HCEC 1CT (cell line): ENCODE measurements at places on chromosomes 6 and 20.
A peak's percentile ranks its signal among the peaks of the same experiment; 100 is the strongest.

DNA sequence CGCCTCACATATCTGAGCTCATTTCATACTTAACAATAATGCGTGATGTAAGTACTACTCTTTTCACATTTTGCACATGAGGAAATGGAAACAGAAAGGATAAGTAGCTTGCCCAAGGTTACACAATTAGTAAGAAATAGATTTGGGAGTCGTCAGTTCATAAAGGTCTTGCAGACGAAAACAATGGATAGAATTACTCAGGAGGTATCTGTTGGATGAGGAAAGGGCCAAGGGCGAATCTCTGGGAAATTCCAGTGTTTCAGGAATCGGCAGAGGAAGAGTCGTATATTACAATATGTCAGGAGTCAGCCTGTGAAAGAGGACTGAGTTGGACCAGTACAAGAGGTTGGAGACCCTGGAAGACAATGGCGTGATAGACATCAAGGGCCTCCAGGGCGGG lies 12.8 kb upstream of the EDN1 start:
- no peak for DNase-seq

DNA sequence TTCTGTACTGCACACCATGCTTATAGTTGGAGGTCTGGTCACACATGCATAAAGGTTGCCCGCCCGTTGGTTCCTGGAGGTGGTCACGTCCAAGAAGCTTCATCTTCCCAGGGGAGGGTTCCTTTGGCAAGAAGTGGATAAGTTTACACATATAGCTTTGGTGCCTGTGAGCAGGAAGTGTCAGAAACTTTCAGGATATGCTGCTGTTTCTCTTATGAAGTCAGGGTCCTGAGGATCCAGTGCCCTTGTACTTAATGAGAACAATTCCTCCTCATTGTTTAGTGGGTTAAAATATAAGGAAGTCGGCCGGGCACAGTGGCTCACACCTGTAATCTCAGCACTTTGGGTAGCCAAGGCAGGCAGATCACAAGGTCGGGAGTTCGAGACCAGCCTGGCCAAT lies 115.5 kb upstream of the DUSP22 start:
- DNase-seq, result no peak

GRCh38 chr6:75794954-75795739 lies 46.1 kb downstream of the MYO6 start:
- no peak for DNase-seq

- DNase-seq, result peak; percentile 97
Observed at GRCh38 chr6:4059115-4059777, 19.7 kb downstream of the FAM217A start.

DNA sequence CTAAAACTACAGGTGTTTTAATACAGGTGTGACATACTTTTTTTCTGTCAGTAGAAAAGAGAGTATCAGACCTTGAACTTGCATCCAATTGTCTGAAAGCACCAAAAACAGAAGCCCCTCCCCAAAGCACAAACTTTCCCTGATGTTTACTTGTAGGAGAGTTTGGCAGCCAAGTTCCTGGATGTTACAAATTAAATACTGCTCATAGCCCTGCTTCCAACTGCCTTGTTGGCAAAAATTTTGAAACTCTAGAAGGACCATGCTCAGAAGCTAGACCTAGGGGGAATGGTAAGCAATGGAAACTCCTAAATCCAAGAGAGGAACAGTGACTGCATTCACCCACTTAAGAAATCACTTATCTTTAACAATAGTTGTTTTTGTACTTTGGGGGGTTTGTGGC lies 17.0 kb upstream of the ARG1 start:
- no peak for DNase-seq

DNA sequence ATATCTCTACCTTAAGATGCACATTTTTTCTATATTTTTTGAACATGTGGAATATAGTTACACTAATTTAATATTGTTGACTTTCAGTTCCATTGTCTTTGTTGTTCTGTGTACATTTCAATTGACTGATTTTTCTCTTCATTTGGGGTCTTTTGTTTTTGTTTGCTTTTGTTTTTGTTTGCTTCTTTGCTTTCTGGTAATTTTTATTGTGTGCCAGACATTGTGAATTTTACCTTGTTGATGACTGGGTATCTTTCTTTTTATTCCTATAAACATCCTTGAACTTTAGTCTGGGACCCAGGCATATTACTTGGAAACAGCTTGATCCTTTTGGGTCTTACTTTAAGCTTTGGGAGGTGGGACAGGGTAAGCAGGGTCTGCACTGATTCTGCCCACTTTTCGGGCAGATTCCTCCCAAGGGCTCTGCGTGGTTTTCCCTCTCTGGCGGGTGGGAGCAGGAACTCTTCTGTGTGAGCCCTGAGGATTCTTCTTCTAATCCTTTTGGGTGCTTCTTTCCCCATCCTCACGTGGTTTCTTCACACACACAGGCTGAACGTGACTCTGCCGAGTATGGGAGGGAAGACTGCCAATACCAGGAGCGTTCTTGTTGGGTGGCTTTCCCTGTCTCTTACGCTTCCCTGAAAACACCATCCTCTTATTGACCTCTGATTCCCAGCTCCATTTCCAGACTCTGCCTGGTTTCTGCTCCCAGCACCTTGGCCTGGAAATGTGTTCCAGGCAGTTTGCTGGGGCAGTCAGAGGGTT lies 200.5 kb downstream of the ARID1B start:
- peak; percentile 61 for DNase-seq

DNA sequence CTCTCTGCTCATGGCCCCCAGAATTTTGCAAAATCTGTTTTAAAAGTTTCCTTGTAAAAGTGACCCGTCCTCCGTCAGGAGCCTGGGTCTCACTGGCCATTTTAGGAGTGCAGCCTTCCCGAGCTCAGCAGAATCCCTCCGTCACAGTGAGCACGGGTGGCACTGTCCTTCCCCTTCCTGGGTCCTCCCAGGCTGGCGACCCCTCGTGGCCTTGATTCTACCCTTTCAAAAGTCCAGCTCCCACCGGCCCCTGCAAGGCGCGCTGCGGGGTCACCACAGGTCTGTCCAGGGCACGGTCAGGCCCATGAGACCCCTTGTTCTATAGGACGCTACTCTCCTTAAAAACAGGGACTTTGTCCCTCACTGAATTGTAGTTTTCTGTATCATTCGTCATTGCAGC lies 112.7 kb downstream of the PSMB1 start:
- no peak for DNase-seq

DNA sequence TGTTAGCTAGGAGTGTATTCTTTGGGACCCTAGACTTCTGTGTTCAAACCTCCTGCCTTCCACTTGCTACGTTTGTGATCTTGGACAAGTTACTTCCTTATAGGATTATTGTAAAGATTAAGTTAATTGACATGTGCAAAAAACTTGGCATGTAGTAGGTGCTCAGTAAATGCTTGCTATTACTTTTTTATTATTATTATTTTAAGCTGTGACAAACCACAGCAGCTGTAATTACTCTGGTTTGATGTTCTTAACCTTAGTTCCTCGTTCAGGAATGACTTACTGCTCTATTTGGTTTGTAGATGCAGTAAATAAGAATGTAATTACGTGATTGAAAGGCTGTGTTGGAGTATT lies 3.2 kb downstream of the ARFGEF2 start:
- DNase-seq, result no peak

GRCh38 chr6:41940759-41941279 lies 789 bp downstream of the CCND3 start:
- DNase-seq, result peak; percentile 47

- no peak for DNase-seq
Observed at GRCh38 chr20:9126527-9126926, 57.6 kb downstream of the PLCB4 start.
